RKO (cell line): ENCODE measurements at places on chromosomes 2 and 18.
A peak's percentile ranks its signal among the peaks of the same experiment; 100 is the strongest.

DNA sequence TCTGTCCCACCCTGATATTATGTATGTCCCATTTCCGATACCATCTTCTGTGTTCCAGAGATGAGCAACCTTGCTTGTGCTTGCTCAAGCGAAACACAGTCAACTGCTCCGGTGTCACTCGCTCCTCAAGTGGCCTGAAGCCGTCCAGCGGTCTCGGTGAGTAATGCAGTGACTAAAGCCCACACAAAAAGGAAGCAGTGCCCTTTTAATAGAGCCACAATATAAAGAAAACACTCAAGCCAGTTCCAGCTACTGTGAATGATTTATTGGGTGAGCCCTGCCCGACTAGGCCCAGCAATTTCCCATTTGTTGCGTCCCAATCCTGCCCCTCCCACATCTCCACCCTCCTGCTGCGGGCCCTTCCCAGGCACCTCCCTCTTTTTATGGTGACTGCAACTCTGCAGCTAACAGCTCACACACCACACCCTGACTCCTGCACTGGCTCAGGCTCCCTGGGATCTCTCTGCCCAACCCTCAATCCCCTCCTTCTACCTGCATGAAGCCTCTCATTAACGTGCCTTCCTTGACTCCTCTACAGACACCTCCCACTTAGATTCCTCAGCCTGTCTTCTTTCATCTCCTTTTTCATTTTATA, 44.2 kb upstream of the DSC1 start:
- peak; percentile 78 for DNase-seq

GRCh38 chr2:240420206-240421104, 15.0 kb upstream of the GPC1 start:
- no peak for DNase-seq

DNA sequence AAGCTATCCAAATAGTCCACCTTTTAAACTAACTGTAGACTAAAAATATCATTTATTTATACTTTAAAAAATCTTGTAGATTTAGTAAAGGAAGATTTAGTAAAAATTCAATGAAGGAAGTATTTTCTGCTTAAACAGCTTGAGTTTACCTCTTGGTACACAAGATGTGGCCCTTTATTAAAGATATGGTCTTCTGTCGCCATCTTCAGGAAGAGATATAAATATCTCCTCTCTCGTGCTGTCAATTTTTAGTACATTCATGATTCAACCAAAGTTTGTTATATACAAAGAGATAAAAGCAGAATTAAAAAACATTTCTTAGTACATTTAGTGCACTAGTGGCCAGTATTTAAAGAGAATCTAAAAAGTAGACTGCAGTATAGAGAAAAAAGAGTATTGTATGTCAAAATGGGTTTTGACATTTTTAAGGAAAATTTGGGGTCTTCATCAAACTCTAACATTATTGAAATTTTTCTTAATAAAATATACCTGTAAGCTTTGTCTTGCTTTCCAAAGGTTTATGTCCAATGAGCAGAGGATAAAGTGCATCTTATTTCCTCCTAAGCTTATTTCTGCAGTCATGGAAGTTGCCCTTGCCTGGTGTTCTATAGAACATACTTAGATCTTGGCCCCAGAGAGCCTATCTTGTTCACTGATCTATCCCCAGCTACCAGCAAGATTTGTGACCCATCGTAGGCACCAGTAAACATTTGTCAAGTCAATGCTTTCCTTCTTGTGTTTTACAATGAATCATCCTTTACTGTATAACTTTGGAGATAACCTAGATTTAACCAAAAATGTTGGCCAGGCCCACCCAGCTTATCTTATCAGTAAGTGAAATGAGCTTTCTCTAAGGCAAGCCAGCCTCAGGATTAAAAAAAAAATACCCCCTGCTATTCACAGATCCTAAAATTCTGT, 18.5 kb upstream of the EML6 start:
- DNase-seq, result peak; percentile 76

GRCh38 chr18:76771192-76771799, 51.1 kb upstream of the ZNF236 start:
- DNase-seq, result no peak
